Daoy (cell line): ENCODE measurements at places on chromosomes 16 and 17. TPM values are rescaled to one million over a fixed set of nuclear protein-coding genes. Genes with fewer than 3 reads are reported as not detected.

- DNase-seq: no peak
Measured at GRCh38 chr17:73465130-73465952, 153.5 kb upstream of the CDC42EP4 start.

KRT24 gene
- total RNA-seq: not detected in 2 replicates

DNA sequence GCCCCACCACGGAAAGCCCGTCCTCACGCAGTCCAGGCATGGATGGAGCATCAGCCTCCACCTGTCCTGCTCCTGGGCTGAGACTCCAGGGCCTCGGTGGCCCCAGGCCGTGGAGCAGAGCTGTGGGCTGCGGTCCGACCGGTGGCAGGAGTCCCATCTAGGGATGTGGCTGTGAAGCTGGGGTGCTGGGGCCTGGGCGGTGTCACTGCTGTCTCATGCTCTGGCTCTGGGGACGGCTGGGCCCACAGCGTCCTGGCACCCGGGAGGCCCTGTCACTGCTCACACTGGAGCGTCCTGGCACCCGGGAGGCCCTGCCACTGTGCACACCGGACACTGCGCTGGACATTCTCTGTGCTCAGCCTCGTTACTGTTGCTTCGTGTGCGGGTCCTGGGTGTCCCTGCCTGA lies 8.4 kb downstream of the BAIAP2 start:
- no peak for DNase-seq

CSH2 gene
- not detected in 2 replicates for total RNA-seq

SLC47A1 gene
- total RNA-seq: not detected in 2 replicates

NPIPA5 gene
- not detected in 2 replicates for total RNA-seq

ASPA gene
- total RNA-seq: not detected in 2 replicates

OR1A1 gene
- not detected in 2 replicates for total RNA-seq

- DNase-seq: no peak
Measured at GRCh38 chr16:71771571-71771970, 37.1 kb downstream of the AP1G1 start.

SEPTIN1 gene
- not detected in 2 replicates for total RNA-seq

COG7 gene
- total RNA-seq: 10.5 and 13.6 TPM in 2 replicates

GRCh38 chr17:39177256-39177655 lies 11.3 kb upstream of the ARL5C start:
- DNase-seq: no peak

- no peak for DNase-seq
Measured at GRCh38 chr16:19882646-19883045, 2.0 kb downstream of the GPRC5B start.

SLC7A6OS gene
- total RNA-seq: 6.6 and 6.7 TPM in 2 replicates

SKAP1 gene
- 0.17 TPM in 1 of 2 replicates, not detected in the other for total RNA-seq

RTN4RL1 gene
- 0.83 TPM in 1 of 2 replicates, not detected in the other for total RNA-seq

DNA sequence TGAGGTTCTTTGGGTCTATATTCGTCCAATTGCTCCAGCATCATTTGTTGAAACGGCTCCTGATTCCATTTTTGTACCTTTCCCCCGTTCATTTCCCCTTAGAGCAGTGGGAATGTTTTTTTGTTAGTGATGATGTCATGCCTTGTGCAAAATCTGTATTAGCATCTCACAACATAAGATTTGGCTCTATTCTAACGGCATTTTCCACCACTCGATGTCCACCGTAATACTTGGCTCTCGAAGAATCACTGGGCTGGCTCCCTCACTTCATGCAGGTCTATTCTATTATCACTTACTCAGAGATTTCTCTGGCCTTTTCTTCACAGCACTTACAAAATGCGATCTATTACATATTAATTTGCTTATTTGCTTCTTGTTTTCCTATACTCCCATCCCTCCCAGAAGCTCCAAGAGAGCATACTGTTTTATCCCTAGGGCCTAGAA lies 571 bp upstream of the NME1 start:
- DNase-seq: peak; percentile 12

HOXB3 gene
- 1.3 and 3.1 TPM in 2 replicates for total RNA-seq

GCGR gene
- not detected in 2 replicates for total RNA-seq

DNA sequence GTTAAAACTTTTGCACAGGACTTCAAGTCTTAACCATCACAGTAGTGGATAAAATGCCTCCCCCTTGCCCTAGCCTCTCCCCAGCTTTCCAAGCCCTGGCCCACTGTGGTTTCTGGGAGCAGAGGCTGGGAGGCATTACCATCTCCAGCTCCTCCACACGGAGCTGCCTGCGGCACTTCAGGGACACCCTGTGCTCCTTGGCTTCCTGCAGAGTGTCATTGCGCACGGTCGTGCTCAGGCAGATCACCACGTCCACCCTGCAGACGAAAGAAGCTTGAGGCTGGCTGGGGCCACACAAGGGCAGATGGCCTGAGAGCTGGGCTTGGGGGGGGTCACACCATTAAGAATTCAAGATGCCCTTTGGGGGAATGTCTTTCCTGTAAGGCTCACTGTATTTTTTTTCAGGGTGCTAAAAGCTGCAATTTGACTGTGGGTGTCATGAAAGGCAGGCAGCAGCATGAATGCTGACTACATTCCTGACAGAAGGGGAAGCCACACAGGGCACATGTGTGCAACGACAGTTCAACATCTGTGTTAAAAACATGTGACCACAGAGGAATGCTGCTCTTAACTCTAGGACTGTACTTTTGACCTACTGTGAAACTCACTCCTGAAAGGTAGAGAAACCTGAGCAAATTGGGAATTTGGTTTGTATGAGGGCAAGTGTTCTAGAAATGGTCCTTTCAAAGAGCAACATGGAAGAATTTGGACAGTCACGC lies 47.7 kb upstream of the CLEC18B start:
- no peak for DNase-seq

HIC1 gene
- total RNA-seq: 10.4 and 12.2 TPM in 2 replicates

- DNase-seq: peak; percentile 98
Measured at GRCh38 chr17:64385187-64386083, 5.2 kb downstream of the PECAM1 start.

- DNase-seq: no peak
Measured at GRCh38 chr17:73750975-73751374, 106.7 kb upstream of the SDK2 start.

KCNH4 gene
- under 0.01 TPM in 1 of 2 replicates, not detected in the other for total RNA-seq

- no peak for DNase-seq
Measured at GRCh38 chr16:4515611-4516233, 22.9 kb downstream of the CDIP1 start.

GRCh38 chr17:72089453-72089987 lies 31.3 kb upstream of the SOX9 start:
- DNase-seq: no peak

DNA sequence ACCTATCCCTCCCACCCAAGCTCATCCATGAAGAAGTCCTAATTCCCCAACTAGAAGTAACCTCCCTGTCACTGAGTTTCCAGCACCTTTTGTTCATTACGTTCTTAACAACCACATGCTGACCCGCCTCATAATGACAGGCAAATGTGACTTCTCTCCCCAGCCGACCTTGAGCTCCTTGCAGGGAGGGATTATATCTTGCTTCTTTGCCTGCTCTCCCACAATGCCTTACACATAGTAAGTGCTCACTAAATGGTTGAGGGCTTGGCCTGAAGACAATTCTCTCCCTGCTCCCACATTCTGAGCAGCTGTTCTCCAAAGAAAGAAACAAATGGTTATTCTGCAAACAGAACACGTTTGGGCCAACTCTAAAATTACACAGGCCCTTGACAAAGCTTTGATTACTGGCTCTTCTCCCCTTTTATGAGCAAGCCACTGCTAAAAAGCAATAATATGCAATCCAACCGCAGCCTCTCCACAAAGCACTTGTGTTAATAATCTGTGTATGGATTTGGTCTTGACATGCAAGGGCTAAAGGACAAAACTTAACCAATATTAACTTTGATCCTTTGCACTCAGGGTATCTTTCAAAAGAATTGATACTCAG lies 23.2 kb downstream of the SLC39A11 start:
- DNase-seq: no peak

SLC5A11 gene
- total RNA-seq: not detected in 2 replicates

- no peak for DNase-seq
Measured at GRCh38 chr16:80990577-80990976, 16.1 kb downstream of the CMC2 start.

DNA sequence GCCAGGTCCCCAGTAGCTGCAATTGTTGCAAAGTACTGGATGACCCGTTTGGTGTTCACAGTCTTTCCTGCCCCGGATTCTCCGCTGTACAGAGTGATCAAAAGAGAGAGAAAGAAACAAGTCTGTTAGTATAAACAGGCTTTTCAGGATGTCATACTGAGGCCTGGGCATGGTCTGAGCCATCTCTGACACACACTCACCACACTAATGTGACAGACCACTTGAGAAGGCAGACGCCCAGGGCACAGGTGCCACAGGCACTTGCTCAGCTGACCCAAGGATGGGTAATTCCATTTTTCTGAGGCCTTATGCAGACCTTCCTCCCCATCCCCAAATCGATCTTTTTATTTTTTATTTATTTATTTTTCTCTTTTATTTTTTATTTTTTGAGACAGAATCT lies 7.5 kb downstream of the MYH3 start:
- DNase-seq: no peak

CCL16 gene
- total RNA-seq: not detected in 2 replicates

GRCh38 chr16:27326738-27327585 lies 13.2 kb downstream of the IL4R start:
- DNase-seq: peak; percentile 84

- DNase-seq: no peak
Measured at GRCh38 chr17:75115555-75115954, 5.8 kb downstream of the ARMC7 start.

- DNase-seq: peak; percentile 57
Measured at GRCh38 chr16:85168732-85169256, 56.5 kb upstream of the CIBAR2 start.

FOXN1 gene
- not detected in 2 replicates for total RNA-seq

GHDC gene
- 1.8 and 2.8 TPM in 2 replicates for total RNA-seq

GRCh38 chr16:50263940-50264929 lies 2.1 kb upstream of the ADCY7 start:
- no peak for DNase-seq

ALDH3A1 gene
- 1.4 TPM in 1 of 2 replicates, not detected in the other for total RNA-seq

ASIC2 gene
- 0.06 and 0.11 TPM in 2 replicates for total RNA-seq

GRCh38 chr16:9977333-9977897 lies 204.8 kb downstream of the GRIN2A start:
- DNase-seq: no peak

PROCA1 gene
- total RNA-seq: 0.21 and 0.23 TPM in 2 replicates

TBX6 gene
- not detected in 2 replicates for total RNA-seq

TPSD1 gene
- total RNA-seq: not detected in 2 replicates

DNA sequence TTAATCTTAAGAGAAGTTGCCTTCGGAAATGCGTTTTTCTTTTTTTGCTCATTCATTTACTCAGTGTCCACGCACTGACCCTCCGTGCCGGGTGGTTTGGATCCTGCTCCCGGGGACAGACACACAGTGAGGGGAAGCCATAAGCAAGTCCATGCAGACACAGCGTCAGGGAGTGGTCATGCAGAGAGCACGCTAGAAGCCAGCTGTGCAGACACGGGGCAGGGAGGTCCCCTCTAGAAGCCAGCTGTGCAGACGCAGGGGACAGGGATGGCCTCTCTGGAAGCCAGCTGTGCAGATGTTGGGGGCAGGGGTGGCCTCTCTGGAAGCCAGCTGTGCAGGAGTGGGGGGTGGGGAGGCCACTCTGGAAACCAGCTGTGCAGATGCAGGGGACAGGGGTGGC lies 4.8 kb downstream of the GAA start:
- DNase-seq: no peak

P2RX5 gene
- 11.5 and 14.5 TPM in 2 replicates for total RNA-seq

ITGAL gene
- total RNA-seq: not detected in 2 replicates

DNA sequence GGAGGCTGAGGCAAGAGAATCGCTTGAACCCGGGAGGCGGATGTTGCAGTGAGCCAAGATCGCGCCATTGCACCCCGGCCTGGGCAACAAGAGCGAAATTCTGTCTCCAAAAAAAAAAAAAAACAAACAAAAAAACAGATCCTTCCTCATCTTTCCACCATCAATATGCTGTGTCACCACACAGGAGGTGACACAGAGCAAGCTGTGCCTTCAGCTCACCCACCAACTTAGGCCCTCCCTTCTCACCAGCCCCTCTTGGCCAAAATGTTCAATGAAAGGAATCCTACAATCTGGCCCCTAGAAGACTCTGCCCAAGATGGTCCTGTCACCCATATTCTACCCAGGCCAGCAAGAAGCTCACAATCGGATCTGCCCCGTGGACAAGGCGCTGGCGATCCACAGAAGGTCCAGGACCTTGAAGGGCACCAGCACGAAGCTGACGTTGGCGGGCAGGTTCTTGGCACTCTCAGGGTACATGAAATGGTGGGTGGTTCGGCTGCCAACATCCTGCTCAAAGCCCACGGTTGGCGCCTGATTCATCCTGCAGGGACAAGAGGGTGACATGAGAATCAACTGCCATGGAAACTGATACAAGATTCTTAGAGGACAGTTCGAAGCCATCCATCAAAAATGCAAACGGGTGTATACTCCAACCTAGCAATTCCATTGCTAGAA lies 41.4 kb downstream of the DDX19A start:
- DNase-seq: no peak

DNA sequence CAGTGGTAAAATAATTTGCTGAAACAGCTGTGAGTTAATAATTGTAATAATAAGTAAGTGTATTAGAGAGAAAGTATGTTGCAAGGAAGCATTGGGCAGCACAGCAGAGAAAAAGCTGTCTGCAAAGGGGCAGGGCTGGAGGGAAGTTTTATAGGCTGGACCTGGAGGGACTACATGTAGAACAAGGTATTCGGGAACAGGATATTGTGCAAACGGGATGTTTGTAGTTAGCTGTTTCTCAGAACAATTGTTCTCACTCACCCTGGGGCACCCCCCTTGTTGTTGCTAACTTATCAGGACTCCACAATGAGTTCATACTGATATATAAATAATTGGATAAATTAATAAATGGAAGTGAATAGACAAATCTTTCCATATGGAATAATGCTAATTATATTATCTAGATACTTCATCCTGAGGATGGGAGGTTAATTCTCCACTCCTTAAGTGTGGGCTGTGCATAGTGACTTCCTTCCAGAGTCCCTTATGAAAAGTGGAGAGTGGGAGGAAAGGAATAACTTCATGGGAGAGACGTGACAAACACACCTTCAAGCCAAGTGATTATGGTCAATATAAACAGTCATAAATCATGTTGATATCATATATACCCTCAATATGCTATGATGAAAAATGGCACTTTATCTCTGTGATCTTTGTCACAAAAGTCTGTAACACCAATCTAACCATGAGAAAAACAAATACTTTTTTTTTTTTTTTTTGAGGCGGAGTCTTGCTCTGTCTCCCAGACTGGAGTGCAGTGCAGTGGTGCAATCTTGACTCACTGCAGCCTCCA lies 85.4 kb downstream of the PPM1E start:
- no peak for DNase-seq

GRCh38 chr16:8931859-8932258 lies 31.8 kb downstream of the USP7 start:
- peak; percentile 33 for DNase-seq

DNA sequence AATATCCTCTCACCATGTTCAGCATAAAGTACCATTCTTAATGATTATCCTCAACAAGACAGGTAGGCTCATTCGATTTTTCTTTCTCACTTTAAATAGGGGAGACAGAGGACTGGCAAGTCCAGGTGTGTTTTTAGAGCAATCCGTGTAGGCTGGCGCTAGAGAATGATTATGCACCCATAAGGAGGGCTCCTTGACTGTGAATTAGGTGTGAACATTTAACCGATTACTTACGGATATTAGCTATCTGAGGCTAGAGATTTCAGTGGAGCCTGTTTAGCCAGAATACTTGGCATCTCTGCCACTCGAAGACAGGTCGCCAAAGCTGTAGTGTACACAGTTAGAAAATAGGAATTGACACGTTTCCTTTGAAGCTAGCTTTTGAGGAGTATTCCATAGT lies 1.9 kb downstream of the SEC14L1 start:
- no peak for DNase-seq
